ENCODE measurements at places on chromosomes 5 and 9.

GRCh38 chr5:90015584-90016018, 394.0 kb downstream of the CETN3 start:
- DNase-seq = no peak

GRCh38 chr9:108476574-108476973, 379.2 kb downstream of the ACTL7B start:
- no peak for DNase-seq

DNA sequence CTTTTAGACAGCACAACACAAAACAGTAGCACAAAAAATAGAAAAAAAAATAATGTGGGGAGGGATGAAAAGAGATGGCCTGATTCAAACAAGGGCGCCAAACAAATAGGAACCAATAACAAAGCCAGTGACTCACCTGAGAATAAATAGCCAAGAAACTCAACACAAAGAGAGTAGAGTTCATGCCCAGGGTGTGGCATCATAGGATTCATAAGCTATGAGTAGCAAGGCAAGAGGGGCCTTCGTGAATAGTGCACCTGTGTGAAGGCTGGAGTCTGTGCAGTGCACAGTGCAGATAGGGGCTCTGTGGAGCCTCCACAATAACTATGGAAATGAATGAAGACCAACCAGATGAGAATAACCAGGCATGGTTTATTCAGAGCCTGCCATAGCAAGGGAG, 541.7 kb downstream of the SPOCK1 start:
- no peak for DNase-seq

- DNase-seq = no peak
Observed at GRCh38 chr5:135139381-135140134, 105.5 kb upstream of the PITX1 start.

DNA sequence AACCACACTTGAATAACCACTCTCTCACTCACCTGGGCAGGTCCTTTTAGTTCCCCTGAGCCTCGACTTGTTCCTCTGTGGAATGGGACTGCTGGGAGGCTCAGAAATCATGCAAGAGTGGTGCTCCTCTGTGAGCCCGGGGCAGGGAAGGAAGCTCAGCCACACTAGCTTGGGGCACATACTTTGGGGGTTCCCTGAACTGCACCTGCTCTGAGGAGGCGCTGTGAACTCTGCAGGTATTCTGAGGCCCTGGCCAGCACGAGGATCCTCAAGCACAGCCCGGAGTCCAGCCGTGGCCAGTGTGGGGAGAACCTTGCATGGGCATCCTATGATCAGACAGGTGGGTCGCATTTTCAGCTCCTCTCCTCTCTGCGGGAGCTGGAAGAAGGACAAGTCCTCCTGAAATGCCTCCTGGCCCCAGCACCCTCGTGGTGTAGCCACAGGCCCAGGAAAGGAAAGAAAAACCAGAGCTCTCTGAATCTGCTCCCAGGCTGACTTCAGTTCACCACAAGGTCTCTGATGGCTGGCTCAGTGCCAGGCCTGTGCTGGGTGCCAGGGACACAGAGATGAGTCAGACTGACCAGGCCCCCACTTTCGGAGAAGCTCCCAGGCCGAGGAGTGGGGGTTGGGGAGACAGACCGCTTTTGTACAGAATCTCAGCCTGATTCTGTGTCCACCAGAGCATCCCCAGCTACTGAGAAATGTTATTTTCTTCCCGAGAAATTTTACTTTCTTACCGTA, 11.9 kb downstream of the GLIPR2 start:
- no peak for DNase-seq

DNA sequence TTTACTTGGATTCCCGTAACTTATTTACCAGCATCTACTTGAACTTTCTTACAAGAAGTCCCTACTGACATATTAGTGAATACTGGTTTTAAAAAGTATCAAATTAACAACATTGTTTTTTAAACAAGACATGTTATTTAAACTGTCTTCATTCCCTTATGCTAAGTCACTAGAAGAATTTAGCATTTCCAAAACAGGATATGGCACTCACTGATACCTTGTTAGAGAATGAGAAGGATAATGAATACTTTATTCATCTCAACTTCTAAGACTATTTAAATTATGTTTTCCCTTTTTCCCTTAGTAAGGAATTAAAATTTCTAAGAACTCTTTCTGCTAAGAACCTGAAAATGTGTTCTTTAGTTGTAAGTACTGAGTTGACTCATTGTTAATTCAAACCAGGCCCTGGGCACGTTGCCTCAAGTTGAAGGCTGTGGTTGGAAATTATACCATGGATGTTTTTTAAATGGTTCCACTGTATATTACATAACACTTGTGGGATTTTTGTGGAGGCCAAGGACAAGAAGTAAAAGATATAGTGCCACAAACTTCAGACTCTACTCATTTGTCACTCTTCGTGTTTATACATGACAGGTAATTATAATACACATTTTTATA, 219.0 kb upstream of the EDIL3 start:
- no peak for DNase-seq

GRCh38 chr5:34488984-34489383, 167.1 kb upstream of the RAI14 start:
- DNase-seq = no peak
